ENCODE measurements at places on chromosomes 11 and 22. TPM values are rescaled to one million over a fixed set of nuclear protein-coding genes. Genes with fewer than 3 reads are reported as not detected.

DNA sequence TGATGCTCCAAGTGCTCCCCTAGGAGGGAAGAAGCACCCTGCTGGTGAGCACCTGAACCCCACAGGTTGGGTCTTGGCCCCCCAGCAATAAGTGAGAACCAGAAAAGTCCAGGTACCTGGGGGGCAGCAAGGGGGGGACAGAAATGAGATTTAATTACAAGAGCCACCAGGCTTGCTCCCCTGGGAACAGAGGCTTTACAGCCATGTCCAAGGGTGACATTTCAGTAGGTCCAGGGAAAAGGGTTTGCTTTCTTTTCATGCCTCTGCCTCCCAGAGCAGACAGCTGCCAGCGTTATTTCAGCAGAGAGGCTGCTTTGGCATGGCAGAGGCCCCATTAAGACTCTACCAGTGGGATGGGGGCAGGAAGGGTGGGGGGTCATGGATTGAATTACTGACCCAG lies 437.7 kb downstream of the BUD13 start:
- no peaks in the 10 kb centered on the region for H3K4me1 ChIP-seq
- no peak for DNase-seq
- H3K36me3 ChIP-seq, result no peaks in the 10 kb centered on the region

DNA sequence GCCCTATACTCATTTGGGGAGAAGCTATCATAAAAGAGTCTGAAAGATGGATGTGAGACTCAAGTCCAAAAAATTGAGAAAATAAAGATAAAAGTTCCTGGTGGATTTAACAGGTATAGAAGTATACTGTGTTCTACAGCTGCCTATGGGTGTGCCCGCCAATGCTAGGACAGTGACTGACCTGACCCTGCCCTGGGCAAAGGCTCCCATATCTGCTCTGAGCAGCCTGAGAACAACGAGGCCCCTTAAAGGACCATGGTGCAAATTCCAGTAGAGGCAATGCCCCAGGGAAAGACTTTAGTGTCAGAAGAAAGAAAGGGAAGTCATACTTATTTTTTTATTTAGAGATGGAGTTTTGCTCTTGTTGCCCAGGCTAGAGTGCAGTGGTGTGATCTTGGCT lies 181.8 kb downstream of the NAV2 start:
- no peak overlapping the region for H3K4me3 ChIP-seq
- no peak overlapping the region for H3K27ac ChIP-seq
- peaks cover 9% of the 10 kb centered on the region for H3K4me1 ChIP-seq
- H3K36me3 ChIP-seq, result peaks cover 1% of the 10 kb centered on the region
- DNase-seq, result no peak

DNA sequence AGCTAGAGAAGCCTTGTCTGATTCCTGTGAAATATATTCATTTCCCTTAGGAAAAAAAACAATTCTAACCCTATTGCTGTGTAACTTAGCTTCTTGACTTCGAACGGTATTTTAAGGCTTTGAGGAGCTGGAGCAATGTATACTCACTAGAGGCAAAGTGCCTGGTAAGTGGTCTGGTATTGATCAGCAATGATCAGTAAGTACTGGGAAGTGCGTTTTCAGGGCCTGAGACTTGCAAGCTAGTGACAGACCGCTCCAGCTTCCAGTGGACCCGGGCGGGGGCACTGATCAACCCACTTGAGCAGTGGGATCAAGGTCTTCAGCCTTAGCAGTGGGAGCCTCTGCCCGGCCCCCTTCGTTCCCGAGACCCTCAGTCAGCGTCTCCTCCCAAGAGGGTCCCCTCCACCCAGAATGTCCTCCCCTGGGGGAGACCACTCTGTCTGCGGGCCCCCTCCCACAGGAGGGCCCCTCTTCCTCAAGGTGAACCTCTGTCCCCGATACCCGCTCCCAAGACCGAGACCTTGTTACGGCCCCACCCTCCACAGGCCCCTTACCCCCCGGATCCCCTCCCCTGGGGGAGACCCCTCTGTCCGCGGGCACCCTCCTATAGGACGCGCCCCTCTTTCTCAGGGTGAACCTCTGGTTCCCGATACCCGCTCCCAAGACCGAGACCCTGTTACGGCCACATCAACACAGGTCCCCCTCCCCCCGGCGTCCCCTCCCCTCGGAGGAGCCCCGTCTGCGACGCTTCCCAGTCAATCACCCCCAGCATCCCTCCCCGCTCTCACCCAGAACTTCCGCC lies 452 bp upstream of the ATXN10 start:
- H3K27me3 ChIP-seq, result no peaks in the 10 kb centered on the region
- peak; percentile 31 for DNase-seq
- peaks cover 8% of the 10 kb centered on the region for H3K4me1 ChIP-seq
- H3K36me3 ChIP-seq, result no peaks in the 10 kb centered on the region

The SCUBE1 gene
- polyA plus RNA-seq, result 1.6 TPM
